ENCODE measurements at places on chromosomes 1 and 21. TPM values are rescaled to one million over a fixed set of nuclear protein-coding genes. Genes with fewer than 3 reads are reported as not detected.

Gene ETV3L
- total RNA-seq: not detected

Gene CACNA1E
- not detected for total RNA-seq

Gene SPRR4
- not detected for total RNA-seq

Gene OR2G6
- total RNA-seq: not detected

Gene CAPN8
- not detected for total RNA-seq

Gene INAVA
- total RNA-seq: not detected

Measured in mammary microvascular endothelial cell (primary cell).